SJCRH30 (cell line): ENCODE measurements at places on chromosomes 1 and 21. TPM values are rescaled to one million over a fixed set of nuclear protein-coding genes. Genes with fewer than 3 reads are reported as not detected.
A peak's percentile ranks its signal among the peaks of the same experiment; 100 is the strongest.

DNA sequence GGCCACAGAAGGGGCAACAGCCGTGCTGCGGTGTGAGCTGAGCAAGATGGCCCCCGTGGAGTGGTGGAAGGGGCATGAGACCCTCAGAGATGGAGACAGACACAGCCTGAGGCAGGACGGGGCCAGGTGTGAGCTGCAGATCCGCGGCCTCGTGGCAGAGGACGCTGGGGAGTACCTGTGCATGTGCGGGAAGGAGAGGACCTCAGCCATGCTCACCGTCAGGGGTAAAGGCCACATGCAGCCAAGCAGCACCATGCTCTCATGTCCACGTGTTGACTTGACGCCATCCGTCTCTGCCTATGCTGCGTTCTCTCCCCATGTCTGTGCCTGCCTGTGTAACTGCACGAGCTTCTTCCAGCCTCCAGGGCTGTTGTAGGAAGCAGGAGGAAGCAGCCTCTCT is 85.5 kb downstream of the OBSCN start:
- H3K4me1 ChIP-seq: peaks cover 22% of the 10 kb centered on the region
- no peak overlapping the region for H3K27ac ChIP-seq
- H3K4me3 ChIP-seq: no peak overlapping the region
- no peaks in the 10 kb centered on the region for H3K36me3 ChIP-seq

Gene FAM167B
- total RNA-seq: not detected in 2 replicates

DNA sequence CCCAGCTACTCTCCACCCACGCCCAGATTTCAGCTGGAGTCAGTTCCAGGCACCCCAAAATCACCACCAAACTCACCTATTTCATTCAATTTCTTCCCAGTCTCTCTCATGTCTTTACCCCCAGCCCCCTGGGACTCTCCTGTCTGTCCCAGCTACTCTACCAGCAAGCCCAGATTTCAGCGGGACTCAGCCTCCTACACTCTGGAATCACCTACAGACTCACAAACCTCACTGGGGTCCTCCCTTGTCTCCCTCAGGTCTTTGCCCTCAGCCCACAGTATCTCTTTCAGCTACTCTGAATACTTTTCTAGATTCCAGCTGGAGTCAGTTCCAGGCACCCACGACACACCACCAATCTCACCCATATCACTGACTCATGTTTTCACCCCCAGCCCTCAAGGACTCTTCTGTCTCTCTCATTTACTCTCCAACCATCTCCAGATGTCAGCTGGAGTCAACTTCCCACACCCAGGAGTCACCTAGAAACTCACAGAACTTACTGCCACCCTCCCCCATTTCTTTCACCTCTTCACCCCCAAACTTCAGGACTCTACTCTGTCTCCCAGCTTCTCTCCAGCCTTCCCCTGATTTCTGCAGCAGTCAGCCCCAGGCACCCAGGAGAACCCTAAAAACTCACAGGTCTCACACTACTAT is 1529.3 kb upstream of the TPTE start:
- H3K36me3 ChIP-seq: no peaks in the 10 kb centered on the region
- no peak overlapping the region for H3K27ac ChIP-seq
- H3K27me3 ChIP-seq: peaks cover 15% of the 10 kb centered on the region
- DNase-seq: no peak
- no peak overlapping the region for H3K4me3 ChIP-seq

DNA sequence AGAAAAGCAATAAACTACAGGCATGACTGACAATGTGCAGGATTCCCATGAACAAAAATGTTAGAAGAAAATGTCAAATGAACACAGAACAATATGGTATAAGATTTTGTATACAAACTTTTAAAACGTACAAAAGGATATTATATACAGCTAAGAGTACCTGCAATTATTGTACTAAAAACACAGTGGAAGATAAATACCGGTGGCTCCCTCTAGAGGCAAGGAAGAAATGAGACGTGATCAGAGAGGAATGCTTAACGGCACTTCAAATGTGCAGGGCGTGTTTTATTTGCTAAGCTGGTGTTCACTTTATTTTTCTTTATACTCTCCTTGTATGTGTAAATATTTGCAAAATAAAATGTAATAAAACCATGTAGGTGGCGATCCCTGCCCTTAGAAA is 191.8 kb upstream of the SAMSN1 start:
- no peaks in the 10 kb centered on the region for H3K4me1 ChIP-seq
- no peak overlapping the region for H3K4me3 ChIP-seq
- H3K27me3 ChIP-seq: no peaks in the 10 kb centered on the region
- DNase-seq: peak; percentile 45

- peak; percentile 89 for DNase-seq
- H3K36me3 ChIP-seq: 0 out of 2 replicates have a peak, but pooled peaks cover 2% of the 10 kb centered on the region
Measured at GRCh38 chr21:36135391-36136102, 668 bp downstream of the CBR3 start.

DNA sequence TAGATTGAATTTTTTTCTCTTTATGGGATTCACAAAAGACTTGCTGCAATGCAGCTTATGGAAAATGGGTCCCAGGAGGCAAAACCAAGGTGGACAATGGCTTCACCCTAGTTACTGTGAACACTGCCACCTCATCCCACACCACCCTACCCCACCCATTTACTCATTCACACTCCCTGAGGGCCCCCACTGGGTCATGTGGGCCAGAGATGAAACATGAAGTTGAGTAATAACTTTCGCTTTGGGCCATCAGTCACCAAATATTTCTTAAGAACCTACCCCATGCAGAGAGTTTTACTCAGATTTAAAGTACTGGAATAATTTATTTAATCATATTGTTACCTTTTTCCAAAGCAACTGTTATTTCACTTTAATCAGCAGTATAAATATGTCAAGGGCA is 191.8 kb downstream of the TPR start:
- H3K4me3 ChIP-seq: no peak overlapping the region
- H3K36me3 ChIP-seq: no peaks in the 10 kb centered on the region
- peak overlapping the region; percentile 69; the same call in 1 of the 2 replicates for H3K27ac ChIP-seq
- peaks cover 19% of the 10 kb centered on the region for H3K4me1 ChIP-seq
- DNase-seq: no peak
- no peaks in the 10 kb centered on the region for H3K27me3 ChIP-seq

DNA sequence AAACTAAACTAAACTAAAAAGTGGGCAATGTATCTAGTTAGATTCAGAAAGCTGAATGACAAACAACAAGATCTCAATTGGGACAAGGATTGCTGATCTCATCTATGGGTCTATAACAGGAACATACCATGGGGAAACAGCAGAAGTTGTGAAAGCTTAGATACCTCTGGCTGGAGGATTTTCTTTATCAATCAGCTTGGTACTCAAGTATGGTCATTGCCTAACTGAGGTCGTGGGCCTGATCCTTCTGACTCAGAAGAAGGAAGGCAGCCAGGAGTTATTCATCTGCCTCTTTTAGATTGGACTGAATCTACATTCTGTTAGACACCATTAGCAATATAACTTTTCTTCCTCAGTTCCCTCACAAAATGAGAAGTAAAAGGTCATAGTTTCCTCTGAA is 39.7 kb downstream of the DNTTIP2 start:
- no peaks in the 10 kb centered on the region for H3K4me1 ChIP-seq
- H3K36me3 ChIP-seq: no peaks in the 10 kb centered on the region
- H3K27ac ChIP-seq: no peak overlapping the region
- no peaks in the 10 kb centered on the region for H3K27me3 ChIP-seq
- no peak for DNase-seq

GRCh38 chr1:59309795-59310548 is 13.1 kb downstream of the FGGY start:
- no peaks in the 10 kb centered on the region for H3K27me3 ChIP-seq
- no peak overlapping the region for H3K27ac ChIP-seq
- no peaks in the 10 kb centered on the region for H3K36me3 ChIP-seq
- no peak overlapping the region for H3K4me3 ChIP-seq
- no peak for DNase-seq

Gene BNIPL
- total RNA-seq: 0.22 and 0.56 TPM in 2 replicates

Gene DEPDC1
- total RNA-seq: 44.8 and 62.1 TPM in 2 replicates

DNA sequence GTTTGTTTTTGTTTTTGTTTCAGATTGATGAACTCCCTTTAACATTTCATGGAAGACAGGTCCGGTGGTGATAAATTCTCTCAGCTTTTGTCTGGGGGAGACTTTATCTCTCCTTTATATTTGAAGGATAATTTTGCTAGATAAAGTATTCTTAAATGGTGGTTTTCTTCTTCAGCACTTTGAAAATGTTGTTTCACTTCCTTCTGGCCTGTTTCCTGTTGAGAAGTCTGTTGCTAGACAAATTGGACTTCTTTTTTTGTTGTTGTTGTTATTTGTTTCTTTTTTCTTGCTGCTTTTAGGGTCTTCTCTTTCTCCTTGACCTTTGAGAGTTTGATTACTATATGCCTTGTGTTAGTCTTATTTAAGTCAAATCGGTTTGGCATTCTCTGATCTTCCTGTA is 50.8 kb downstream of the CRP start:
- H3K4me3 ChIP-seq: no peak overlapping the region
- H3K27me3 ChIP-seq: no peaks in the 10 kb centered on the region
- no peak overlapping the region for H3K27ac ChIP-seq
- H3K36me3 ChIP-seq: no peaks in the 10 kb centered on the region

Gene RGS5
- 1.9 and 2.3 TPM in 2 replicates for total RNA-seq

- H3K27ac ChIP-seq: no peak overlapping the region
- no peaks in the 10 kb centered on the region for H3K4me1 ChIP-seq
- no peak overlapping the region for H3K4me3 ChIP-seq
- H3K27me3 ChIP-seq: peaks cover 10% of the 10 kb centered on the region
- H3K36me3 ChIP-seq: no peaks in the 10 kb centered on the region
Measured at GRCh38 chr1:53372501-53372951, 44.7 kb upstream of the LRP8 start.

DNA sequence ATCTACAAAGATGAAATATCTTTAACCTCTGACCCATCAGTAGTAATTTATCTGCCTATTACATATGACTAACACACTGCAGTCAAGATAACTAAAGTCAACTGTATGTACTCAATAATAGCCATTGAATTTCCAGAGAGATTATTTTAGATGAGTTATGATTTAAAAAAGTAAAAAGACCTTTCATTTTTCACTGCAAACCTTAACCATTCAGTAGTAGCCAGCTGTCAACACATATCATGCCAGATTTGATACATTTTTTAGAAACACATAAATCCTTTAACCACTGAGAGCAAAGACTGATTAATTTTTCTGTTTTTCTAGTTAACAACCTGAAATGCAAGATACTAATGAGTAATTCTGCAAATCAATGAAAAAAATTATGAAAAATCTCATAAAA is 31.0 kb downstream of the PALMD start:
- H3K27me3 ChIP-seq: no peaks in the 10 kb centered on the region
- H3K4me3 ChIP-seq: no peak overlapping the region
- H3K36me3 ChIP-seq: peaks cover 27% of the 10 kb centered on the region

Gene CDC42BPA
- 50.8 and 57.1 TPM in 2 replicates for total RNA-seq

Gene CD1E
- total RNA-seq: 0.10 and 0.34 TPM in 2 replicates

DNA sequence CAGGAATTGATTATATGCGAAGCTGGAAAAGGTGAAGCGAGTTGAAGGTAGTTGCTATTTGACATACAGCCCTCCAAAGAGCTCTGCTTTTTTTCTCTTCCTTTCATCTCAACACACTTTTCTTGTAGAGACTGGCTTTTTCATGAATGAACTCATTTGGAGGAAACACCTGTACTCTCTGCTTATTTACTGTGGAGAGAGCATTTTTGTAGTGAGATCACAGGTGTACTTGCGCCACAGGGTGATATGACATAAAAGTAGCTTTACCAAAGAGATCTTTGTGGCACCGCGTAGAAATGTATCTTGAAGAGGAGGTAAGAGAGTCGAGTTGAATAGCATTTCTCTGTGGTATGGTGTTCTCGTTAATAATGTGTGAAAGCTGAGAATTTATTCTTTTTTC is 187.6 kb downstream of the VPS13D start:
- H3K36me3 ChIP-seq: peaks cover 4% of the 10 kb centered on the region; the same call in 1 of the 2 replicates
- no peak overlapping the region for H3K27ac ChIP-seq
- H3K4me1 ChIP-seq: no peaks in the 10 kb centered on the region
- no peak overlapping the region for H3K4me3 ChIP-seq

DNA sequence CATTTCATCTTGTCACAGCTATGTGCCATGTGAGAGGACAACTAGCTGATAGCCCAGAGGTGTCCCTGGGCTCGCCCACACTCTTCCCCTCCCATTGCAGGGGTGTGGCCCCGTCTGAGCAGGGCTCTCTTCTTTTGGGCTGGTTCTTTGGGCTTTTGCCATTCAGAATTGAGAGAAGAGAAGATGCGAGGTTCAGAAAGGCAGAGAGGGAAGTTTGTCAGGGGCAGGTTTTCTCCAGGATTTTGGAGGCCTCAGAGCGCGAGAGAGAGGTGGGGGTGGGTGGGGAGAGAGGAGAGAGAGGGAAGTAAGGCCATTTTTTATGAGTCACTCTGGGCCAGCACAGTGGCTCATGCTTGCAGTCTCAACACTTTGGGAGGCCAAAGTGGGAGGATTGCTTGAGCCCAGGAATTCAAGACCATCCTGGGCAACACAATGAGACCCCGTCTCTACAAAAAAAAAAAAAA is 5.2 kb downstream of the IFI6 start:
- H3K4me1 ChIP-seq: peaks cover 5% of the 10 kb centered on the region
- no peak overlapping the region for H3K27ac ChIP-seq
- no peak overlapping the region for H3K4me3 ChIP-seq
- DNase-seq: no peak
- H3K27me3 ChIP-seq: no peaks in the 10 kb centered on the region
- no peaks in the 10 kb centered on the region for H3K36me3 ChIP-seq

DNA sequence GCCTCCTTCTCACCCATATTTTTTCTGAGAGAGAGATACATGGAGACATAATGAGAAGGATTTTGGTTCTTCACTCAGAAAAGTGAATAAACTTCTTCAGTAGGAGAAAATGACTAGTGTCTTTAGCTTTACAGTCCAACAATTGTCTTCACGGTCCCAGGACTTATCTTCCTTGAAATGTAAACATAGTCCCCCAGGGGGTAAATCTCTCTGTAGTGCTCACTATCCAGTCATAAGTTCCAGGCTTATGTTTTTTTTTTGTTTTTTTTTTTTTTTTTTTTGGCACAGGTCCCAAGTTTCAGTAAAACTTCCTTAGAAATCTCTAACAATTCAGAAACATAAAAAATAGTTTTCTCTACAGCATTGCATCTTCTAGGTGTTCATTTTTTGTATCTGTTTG is 890.2 kb upstream of the B3GALT2 start:
- H3K27ac ChIP-seq: no peak overlapping the region
- H3K27me3 ChIP-seq: no peaks in the 10 kb centered on the region
- no peaks in the 10 kb centered on the region for H3K4me1 ChIP-seq
- H3K36me3 ChIP-seq: no peaks in the 10 kb centered on the region
- H3K4me3 ChIP-seq: no peak overlapping the region

- peaks cover 27% of the 10 kb centered on the region for H3K4me1 ChIP-seq
- no peak overlapping the region for H3K4me3 ChIP-seq
- no peaks in the 10 kb centered on the region for H3K27me3 ChIP-seq
- H3K27ac ChIP-seq: no peak overlapping the region
- DNase-seq: no peak
Measured at GRCh38 chr1:40706626-40707025, 15.1 kb downstream of the NFYC start.

Gene PRCC
- total RNA-seq: 56.4 and 61.2 TPM in 2 replicates
